ENCODE measurements at places on chromosomes 3 and 15.

DNA sequence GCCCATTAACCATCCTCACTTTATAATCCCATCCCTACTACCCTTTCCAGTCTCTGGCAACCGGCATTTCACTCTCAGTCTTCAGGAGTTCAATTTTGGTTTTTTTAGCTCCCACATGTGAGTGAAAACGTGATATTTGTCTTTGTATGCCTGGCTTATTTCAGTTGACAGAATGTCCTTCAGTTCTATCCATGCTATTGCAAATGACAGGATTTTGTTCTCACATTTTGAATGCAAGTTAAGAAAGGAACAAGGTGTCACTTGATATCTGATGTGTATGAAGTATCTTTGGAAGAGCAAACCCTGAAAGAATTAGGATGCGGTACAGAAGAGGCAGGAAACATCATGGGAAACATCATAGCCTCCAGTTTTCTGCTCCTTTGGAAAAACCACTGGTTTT, 298.1 kb downstream of the THSD4 start:
- no peak for DNase-seq

GRCh38 chr3:106083207-106083606, 214.4 kb upstream of the CBLB start:
- DNase-seq, result no peak

- no peak for DNase-seq
These were observed 5.1 kb downstream of the STIMATE start for GRCh38 chr3:52892290-52892624.

- no peak for DNase-seq
These were observed 178.7 kb upstream of the ANKRD28 start for GRCh38 chr3:15976524-15976923.

GRCh38 chr3:58482917-58483636, 8.8 kb upstream of the KCTD6 start:
- DNase-seq, result no peak

- no peak for DNase-seq
These were observed 940 bp downstream of the BOC start for GRCh38 chr3:113212150-113212843.

GRCh38 chr3:100754563-100755334, 45.5 kb downstream of the TFG start:
- DNase-seq, result no peak

Measured in stimulated activated naive CD4-positive, alpha-beta T cell treated with Interleukin-2 at 50 U/mL for 16 hours (primary cell).